ENCODE measurements at places on chromosomes 11 and 22.

GRCh38 chr11:74319139-74319816 lies 7.8 kb upstream of the P4HA3 start:
- DNase-seq, result peak; percentile 87

DNA sequence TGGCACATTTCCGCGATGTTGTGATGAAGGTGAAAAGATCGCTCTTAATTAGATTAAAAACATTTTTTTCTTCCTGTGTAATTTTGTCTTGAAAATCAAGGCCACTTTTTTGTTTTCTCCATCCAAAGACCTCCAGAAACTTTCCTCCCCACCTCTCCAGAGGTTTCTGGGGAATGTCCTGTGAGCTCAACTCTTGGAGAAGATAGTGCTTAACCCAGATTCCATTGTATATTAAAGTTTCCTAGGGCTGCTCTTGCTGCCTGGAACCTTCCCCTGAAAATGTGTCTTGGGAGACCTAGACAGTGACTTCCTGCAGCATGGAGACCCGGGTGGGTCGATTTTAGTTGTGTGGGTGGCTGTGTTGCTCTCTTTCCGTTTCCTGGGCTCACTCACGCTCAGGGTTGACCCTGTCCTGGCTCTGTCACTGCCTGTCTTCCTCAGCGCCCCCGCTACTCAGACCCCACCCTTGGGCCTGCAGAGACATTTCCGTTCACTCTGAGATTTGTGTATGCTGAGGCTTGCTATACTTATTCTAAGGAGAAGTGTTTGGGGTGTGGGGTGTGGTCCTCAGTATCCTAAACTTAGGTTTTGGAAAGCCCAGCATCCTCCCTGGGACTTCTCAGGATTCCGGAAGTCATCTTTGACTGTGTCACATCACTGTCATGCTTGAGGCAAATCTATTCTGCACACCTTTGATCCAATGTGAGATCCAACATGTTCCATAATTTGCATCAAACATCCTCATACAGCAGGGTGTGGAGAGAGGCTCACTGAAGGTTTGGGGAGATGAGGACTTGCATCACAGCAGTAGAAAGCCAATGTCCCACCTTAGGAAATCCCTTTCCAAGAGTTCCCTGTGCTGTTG lies 47.2 kb downstream of the KCNQ1OT1 start:
- no peak for DNase-seq

DNA sequence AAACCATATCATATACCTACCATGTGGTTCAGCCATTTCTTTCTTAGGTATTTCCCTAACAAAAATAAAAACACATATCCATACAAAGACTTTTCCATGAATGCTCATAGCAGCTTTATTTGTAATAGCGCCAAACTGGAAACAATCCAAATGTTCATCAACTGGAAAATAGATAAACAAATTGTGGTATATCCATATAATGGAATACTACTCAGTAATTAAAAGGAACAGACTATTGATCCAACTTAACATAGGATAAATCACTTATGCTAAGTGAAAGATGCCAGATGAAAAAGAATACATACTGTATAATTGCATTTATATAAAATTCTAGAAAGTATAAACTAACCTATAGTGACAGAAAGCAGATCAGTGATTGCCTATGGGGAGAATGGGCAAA lies 323.3 kb downstream of the BUD13 start:
- no peak for DNase-seq

GRCh38 chr11:66883016-66883965 lies 26.4 kb downstream of the LRFN4 start:
- DNase-seq, result no peak

- DNase-seq, result no peak
These were observed 406.3 kb downstream of the BUD13 start for GRCh38 chr11:116366451-116366850.

All from fibroblast of the conjunctiva (primary cell).